PC-9 (cell line): ENCODE measurements at places on chromosomes 13 and 19.

DNA sequence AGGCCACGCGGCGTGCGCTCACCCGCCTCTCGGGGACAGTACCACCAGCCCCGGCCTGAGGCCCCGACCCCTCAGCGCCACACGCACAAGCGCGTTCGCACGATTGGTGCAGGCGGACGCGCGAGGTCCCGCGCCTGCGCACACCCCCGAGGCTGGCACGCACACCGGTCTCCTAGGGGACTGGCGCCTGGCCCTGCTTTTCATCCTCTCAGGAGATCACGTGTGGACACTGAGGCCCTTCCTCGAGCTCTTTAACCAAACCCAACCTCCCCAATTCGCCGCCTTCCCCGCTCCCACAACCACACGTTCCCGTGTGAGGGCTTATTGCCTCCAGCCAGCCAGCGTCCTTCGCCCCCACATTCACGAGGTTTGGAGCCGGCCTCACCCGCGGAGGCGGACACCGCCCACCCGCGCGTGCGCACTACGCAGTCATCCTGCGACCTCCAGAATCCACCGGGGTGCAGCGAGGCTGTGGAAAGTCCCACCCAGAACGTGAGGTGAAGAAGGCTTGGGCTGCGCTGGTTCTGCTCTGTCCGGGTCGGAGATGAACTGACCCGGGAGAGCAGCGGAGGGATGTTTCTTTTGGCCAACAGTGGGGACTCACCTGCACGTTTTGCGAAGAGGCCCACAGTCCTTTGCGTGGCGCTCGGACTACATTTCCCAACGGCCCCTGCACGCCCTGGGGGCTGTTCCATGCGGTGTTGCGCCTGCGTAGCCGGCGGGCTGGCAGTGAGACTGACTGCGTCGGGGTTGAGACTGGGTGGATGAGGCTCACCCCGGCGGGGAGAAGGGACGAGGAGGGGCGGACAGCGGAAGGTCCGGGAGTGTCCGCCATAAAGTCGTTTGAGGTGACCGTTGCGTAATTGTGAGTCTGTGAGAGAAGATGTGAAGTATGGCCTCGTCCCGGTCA lies 539 bp upstream of the ZNF667 start:
- DNase-seq = no peak

DNA sequence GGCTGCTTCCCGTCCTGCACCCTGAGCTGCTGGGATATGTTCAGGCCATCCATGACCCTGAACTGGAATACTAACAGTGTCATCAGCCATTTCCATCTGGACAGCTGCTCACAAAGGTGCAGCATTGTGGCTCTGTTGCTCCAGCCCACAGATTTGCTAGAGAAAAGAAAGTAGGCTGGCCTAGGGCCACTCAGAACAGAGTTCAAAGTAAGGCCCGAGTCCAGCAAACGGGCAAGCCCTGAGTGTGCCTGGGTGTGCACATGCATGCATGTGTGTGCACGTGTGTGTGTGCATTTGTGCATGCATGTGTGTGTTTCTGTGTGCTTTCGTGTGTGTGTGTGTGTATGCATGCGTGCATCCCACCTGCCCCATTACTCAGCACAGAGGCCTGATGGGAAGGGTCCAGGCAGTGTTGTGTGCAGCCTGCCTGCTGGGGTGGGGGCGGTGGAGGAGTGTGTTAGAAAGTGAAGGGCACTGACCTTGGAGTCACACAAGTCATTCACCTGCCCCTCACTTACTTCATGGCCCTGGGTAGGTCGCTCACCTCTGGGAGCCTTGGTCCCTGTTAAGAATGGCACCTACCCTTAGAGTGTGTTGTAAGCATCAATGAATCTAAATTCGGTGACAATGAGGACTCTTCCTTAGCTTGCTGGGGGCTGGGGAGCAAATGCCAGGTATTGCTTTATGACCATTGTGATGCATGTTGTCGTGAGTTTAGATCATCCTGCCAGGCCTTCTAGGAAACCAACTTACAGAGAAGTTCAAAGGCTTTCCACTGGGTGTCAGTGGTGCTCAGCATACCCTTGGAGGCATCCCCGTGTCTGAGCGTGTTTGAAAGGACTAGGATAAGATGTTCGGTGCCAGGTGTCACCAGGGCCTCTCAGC lies 53.2 kb downstream of the GPR12 start:
- no peak for DNase-seq

DNA sequence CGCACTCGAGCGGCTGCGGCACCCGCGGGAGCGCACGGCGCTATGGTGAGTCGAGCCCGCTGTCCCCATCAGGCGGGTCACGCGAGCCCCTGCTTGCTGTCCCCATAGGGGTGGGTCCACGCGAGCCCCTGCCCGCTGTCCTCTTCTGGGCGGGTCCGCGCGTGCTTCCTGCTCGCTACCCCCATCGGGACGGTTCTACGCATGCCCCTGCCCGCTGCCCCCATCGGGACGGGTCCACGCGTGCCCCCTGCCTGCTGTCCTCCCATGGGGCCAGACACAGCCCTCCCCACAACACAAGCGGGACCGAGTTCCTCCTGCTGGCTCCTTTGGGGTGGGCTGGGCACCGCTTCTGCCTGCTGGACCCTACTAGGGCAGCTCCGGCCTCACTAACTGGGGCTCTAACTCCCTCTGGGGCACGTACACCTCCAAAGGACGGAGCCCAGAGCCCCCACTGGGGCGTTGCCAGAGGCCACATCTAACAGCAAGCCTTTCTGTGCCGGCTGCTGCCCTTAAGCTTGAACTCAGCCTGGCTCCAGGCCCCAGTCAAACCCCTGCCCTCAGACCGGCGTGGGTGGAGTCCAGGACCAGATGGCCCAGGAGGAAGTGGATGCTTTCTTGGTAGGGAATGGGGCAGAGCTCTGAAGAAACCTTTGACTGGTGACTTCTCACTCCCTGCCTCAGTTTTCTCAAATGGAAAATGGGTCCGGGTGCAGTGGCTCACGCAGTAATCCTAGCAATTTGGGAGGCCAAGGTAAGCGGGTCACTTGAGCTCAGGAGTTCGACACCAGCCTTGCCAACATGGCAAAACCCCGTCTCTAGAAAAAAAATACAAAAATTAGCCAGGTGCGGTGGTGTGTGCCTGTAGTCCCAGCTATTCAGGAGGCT lies 722 bp downstream of the COLGALT1 start:
- DNase-seq = peak; percentile 79

DNA sequence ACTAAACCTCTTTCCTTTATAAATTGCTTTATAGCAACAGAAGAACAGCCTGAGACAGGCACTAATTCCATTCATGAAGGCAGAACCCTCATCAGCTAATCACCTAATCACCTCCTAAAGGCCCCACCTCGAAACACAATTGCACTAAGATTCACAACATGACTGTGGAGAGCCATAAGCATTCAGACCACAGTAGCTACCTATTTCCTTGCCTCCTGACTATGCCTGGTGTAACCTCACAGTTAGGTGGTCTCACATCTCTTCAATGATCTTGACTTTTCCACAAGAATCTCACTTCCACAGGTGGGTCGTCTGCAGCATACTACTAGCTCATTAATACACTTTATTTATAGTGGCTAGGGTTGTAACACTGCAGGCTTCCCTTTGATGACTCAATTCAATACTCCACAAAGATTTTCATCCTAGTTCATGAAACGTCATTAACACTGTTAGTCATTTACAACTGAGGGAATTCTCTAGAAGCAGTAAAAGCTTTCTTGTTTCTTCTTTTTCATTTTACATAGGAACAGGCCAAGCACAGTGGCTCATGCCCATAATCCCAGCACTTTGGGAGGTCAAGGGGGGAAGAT lies 27.1 kb downstream of the STK24 start:
- DNase-seq = no peak

GRCh38 chr19:14748601-14749000 lies 29.8 kb downstream of the ADGRE2 start:
- no peak for DNase-seq

DNA sequence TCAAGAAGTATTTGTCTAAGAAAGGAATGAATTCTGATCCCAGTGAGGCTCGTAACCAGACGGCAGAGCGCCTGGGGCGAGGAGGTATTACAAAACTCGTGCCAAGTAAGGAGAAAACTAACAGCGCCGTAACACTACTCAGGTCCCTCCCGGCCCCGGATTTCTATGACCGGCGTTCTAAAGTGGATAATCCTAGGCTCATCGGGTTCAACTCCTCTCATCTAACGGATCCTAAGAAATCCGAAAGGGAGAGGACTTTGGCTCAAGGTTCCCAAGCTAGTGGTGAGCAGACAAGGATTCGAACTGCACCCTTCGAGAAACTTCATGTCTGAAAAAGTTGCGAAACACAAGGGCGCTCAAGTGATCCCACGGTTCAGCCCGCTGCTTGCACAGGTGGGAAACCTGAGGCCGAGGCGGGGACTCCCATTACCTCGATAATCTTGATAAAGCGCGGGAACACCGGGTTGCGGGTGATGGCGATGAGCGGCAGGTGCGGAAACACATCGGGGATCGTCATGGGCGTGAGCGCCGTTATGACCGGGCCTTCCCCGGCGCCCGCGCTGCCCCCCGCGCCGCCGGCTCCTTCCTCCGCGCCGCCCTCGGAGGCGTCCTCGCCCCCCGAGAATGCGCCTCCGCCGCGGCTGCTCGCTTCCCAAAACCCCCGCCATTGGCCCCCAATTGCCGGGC lies 529 bp downstream of the LONP1 start:
- no peak for DNase-seq

- DNase-seq = peak; percentile 71
These were observed 26.8 kb upstream of the UBE2L5 start for GRCh38 chr13:30395192-30396158.

- no peak for DNase-seq
These were observed 13.2 kb upstream of the ASF1B start for GRCh38 chr19:14149509-14149994.

GRCh38 chr19:4720037-4720700 lies 3.5 kb downstream of the DPP9 start:
- DNase-seq = no peak

DNA sequence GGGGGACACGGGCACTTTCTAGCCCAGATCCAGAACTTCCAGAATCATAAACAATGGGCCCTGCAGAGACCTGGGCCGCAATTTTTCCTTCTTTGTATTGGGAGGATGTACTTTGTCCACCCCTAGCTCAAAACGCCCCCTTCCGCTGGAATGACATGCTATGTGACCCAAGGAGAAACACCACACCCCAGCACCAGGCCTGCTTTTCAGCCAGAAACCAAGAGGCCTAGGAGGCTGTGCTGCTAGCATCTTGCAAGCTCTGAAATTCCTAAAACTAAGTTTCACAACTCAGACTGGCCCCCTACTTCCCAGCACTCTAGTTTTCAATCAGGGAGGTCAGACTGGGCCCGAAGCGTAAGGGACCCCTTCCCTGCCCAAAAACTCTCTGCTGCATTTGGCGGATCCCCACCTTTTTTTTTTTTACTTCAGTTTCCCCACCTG lies 538 bp downstream of the LSM4 start:
- no peak for DNase-seq

DNA sequence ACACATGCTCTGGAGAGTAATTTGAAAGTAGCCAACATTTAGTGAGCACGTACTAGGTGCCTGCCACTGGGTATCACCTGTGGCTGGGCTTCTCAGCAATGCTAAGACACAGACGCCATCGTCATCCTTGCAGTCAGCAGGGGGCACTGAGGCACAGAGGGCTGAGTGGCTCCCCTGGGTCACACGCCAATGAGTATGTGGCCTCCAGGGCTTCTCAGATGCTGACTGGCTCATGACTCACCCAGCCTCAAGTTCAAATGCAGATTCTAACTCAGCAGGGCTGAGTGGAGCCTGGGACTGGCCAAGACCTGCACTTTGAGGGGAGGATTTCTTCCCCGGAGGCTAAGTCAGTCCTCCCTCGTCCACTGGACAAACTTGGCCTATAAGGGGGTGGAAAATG lies 115.1 kb upstream of the CACNA1A start:
- peak; percentile 54 for DNase-seq

GRCh38 chr13:20847296-20847695 lies 55.2 kb downstream of the XPO4 start:
- DNase-seq = no peak

GRCh38 chr13:75385708-75386083 lies 96.3 kb downstream of the TBC1D4 start:
- DNase-seq = no peak
